ENCODE measurements at places on chromosomes 1 and 21. TPM values are rescaled to one million over a fixed set of nuclear protein-coding genes. Genes with fewer than 3 reads are reported as not detected.

DNA sequence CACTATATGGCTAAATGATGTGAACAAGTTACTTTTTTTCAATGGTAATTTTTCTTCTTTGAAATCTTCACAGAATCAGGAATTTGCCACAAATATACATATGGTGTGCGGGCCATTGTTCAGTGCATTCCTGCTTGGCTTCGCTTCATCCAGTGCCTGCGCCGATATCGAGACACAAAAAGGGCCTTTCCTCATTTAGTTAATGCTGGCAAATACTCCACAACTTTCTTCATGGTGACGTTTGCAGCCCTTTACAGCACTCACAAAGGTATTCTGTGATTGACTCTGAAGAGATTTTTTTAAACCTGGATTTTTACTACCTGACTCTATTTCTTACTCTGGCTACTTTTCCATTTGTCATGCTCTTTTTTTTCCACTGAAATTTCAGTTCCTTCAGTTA is 76.2 kb upstream of the KIAA1614 start:
- H3K36me3 ChIP-seq: peaks cover 29% of the 10 kb centered on the region
- no peaks in the 10 kb centered on the region for H3K27me3 ChIP-seq
- H3K4me1 ChIP-seq: peaks cover 20% of the 10 kb centered on the region
- DNase-seq: no peak
- no peak overlapping the region for H3K27ac ChIP-seq
- no peak overlapping the region for H3K4me3 ChIP-seq

DNA sequence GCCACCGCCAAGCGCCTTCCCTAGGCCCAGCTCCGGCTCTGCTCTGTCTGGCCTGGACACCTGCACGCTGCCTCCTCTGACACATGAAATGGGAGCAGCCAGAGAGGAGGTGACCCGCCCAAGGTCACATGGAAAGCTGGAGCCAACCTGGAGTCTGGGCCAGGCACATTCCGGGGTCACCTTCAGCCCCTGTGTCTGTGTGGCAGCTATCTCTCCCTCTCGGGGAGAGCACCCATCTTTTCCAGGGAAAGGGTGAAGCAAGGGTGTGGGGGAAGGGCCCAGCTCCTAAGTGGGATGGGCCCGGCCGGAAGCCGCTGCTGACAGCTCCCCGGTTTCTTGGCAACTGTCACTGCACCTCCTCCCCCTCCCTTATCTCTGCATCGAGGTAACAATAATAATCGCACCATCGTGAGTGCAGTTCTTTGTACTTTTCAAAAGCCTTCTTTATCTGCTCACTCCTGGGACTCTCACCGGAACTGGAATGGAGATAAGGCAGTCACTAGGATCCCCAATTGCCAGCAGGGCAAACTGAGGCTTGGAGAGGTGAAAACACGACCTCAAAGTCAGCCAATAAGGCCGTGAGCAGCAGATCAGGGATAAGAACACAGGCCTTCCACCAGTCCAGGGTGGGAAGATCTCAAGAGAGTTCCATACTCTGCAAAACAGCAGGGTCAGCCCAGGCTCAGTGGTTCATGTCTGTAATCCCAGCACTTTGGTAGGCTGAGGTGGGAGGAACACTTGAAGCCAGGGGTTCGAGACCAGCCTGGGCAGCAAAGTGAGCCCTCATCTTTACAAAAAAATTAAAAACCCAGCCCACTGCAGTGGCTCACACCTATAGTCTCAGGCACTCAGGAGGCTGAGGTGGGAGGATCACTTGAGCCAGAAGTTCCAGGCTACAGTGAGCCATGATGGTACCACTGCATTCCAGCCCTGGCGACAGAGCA is 36.9 kb downstream of the RAP1GAP start:
- no peak overlapping the region for H3K27ac ChIP-seq
- DNase-seq: no peak
- H3K4me3 ChIP-seq: no peak overlapping the region
- no peaks in the 10 kb centered on the region for H3K36me3 ChIP-seq

DNA sequence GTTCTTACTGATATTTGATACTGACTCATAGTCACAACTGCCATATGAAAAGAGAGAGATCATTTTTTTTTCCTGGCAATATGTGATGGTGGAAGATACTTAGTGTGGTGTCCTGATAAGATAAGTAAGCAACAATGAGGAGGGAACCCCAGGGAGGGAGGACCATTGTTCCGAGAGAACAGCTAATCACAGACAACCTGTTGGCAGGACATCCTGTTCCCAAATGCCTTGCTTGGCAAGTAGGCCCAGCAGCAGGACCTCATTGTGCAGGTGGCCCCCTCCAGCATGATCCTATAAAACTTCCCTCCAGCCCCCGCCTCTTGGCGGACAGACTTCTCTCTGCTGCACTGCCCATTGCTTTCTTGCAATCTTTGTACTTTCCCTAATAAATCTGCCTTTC is 329.4 kb upstream of the CHRM3 start:
- H3K4me1 ChIP-seq: no peaks in the 10 kb centered on the region
- DNase-seq: no peak

GRCh38 chr1:10295481-10296085 is 85.2 kb downstream of the KIF1B start:
- H3K36me3 ChIP-seq: peaks cover 35% of the 10 kb centered on the region
- no peaks in the 10 kb centered on the region for H3K27me3 ChIP-seq
- DNase-seq: no peak
- H3K27ac ChIP-seq: no peak overlapping the region
- H3K4me1 ChIP-seq: no peaks in the 10 kb centered on the region

GRCh38 chr1:67555461-67556296 is 125.5 kb upstream of the SERBP1 start:
- H3K27ac ChIP-seq: no peak overlapping the region
- DNase-seq: no peak
- H3K4me3 ChIP-seq: no peak overlapping the region
- peaks cover 12% of the 10 kb centered on the region for H3K27me3 ChIP-seq
- no peaks in the 10 kb centered on the region for H3K4me1 ChIP-seq

S100A9 gene
- total RNA-seq: not detected

DNA sequence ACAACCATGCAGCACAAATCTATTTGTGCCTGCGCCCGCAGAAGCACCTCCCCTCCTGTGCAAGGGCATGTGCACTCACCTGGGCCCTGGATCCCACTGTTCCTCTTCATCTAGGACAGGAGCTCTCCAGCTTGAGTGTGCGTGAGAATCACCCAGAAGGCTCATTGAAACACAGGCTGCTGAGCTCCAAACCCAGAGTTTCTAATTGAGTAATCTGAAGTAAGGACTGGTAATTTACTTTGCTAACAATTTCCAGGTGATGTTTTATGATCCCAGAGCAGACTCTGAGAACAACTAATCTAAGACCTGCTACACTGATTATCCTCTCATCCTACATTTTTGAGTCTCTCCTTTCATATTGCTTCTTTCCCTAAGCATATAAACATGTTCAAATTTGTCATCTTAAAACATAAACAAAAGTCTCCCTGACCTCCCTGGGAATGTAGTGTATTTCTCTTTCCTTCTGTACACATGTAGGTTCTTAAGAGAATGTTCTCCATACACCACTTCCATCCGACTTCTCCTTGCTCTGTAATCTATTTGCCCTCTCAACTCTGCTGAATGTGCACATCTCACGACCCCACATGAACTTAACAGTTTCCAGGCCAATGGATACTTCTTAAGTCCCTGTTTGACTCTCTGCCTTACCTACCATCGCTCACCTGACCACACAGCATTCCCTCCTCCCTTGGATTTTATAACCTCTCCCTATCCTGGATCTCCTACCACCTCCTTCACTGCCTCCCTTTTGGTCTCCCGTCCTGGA is 522.5 kb downstream of the SMYD3 start:
- H3K4me1 ChIP-seq: no peaks in the 10 kb centered on the region
- H3K4me3 ChIP-seq: no peak overlapping the region
- no peaks in the 10 kb centered on the region for H3K27me3 ChIP-seq
- no peak overlapping the region for H3K27ac ChIP-seq

VANGL1 gene
- 9.9 TPM for total RNA-seq

- H3K27me3 ChIP-seq: peaks cover 11% of the 10 kb centered on the region
- H3K4me3 ChIP-seq: no peak overlapping the region
- DNase-seq: no peak
- H3K27ac ChIP-seq: no peak overlapping the region
- H3K36me3 ChIP-seq: no peaks in the 10 kb centered on the region
- H3K4me1 ChIP-seq: peaks cover 17% of the 10 kb centered on the region
Measured at GRCh38 chr1:24693827-24694379, 50.8 kb downstream of the SRRM1 start.

DNA sequence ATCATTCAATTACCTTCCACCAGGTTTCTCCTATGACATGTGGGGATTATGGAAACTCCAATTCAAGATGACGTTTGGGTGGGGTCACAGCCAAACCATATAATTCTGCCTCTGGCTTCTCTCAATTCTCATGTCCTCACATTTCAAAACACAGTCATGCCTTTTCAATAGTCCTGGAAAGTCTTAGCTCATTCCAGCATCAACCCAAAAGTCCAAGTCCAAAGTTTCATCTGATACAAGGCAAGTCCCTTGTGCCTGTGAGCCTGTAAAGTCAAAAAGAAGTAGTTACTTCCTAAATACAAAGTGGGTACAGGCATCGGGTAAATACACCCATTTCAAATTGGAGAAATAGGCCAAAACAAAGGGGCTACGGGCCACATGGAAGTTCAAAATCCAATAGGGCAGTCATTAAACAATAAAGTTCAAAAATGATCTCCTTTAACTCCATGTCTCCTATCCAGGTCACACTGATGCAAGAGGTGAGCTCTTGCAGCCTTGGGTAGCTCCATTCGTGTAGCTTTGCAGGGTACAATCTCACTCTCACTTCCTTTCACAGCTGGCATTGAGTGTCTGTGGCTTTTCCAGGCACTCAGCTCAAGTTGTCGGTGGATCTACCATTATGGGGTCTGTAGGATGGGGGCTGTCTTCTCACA is 112.9 kb downstream of the FCRL5 start:
- H3K27ac ChIP-seq: no peak overlapping the region
- H3K36me3 ChIP-seq: no peaks in the 10 kb centered on the region
- no peaks in the 10 kb centered on the region for H3K4me1 ChIP-seq
- H3K4me3 ChIP-seq: no peak overlapping the region
- DNase-seq: no peak
- H3K27me3 ChIP-seq: peaks cover under 1% of the 10 kb centered on the region

GRCh38 chr1:20325844-20326420 is 35.3 kb downstream of the VWA5B1 start:
- H3K4me3 ChIP-seq: no peak overlapping the region
- H3K36me3 ChIP-seq: no peaks in the 10 kb centered on the region
- H3K27me3 ChIP-seq: peaks cover 32% of the 10 kb centered on the region
- no peak overlapping the region for H3K27ac ChIP-seq

DNA sequence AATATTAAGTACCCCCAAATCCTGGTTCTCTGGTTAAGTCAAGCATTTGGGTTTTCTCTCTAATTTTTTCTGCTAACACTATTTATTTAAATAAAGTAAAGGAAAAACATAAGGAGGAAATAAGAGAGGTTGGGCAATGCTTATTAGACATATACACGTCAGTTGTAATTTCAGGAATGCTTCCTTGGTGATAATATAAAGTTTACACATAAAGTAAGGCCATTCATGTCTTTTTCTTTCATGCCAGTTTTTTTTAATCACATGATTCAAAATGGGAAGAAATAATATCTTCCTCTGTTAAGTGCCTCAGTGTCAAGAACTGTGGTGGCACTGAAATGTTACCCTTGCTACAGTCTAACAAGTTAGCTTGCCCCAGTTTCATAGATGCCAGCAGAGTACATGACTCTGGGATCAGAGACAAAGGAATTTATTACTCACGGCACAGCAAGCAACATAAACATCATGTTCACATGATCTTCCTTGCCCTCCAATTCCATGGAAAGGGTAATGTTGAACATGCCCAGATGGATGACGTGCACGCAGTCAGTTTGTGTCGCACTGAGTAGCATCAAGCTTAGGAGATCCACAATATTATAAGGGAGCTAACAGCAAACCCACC is 184.9 kb downstream of the PLA2G4A start:
- H3K27me3 ChIP-seq: no peaks in the 10 kb centered on the region
- H3K36me3 ChIP-seq: no peaks in the 10 kb centered on the region
- no peak for DNase-seq
- no peak overlapping the region for H3K4me3 ChIP-seq
- H3K4me1 ChIP-seq: no peaks in the 10 kb centered on the region

GRCh38 chr1:68409426-68409825 is 40.3 kb downstream of the RPE65 start:
- H3K27ac ChIP-seq: no peak overlapping the region
- no peak overlapping the region for H3K4me3 ChIP-seq
- no peaks in the 10 kb centered on the region for H3K27me3 ChIP-seq
- no peaks in the 10 kb centered on the region for H3K36me3 ChIP-seq

MROH7 gene
- not detected for total RNA-seq

- H3K27ac ChIP-seq: no peak overlapping the region
- H3K27me3 ChIP-seq: peaks cover 16% of the 10 kb centered on the region
- no peak for DNase-seq
- H3K4me3 ChIP-seq: no peak overlapping the region
- no peaks in the 10 kb centered on the region for H3K36me3 ChIP-seq
Measured at GRCh38 chr1:46749404-46749803, 30.5 kb upstream of the EFCAB14 start.
